ENCODE measurements at places on chromosomes 3 and 15.
A peak's percentile ranks its signal among the peaks of the same experiment; 100 is the strongest.

DNA sequence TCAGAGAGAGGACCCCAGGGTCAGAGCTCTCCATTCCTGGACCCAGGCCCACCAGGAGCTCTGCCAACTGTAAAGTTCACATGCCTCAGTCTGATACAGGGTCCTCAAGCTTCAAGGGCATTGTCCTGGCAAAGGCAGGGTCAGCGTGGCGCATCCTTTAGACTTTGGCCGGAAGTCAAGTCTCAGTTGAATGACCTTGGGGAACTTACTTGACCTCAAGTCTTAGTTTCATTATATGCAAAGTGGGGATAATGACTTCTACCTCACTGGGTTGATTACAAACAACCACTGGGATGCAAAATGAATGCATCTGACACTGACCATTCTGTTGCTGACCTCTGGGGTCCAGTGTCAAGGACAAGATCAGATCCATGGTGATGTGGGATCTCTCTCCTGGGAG, 70.6 kb upstream of the CTSH start:
- DNase-seq: no peak

DNA sequence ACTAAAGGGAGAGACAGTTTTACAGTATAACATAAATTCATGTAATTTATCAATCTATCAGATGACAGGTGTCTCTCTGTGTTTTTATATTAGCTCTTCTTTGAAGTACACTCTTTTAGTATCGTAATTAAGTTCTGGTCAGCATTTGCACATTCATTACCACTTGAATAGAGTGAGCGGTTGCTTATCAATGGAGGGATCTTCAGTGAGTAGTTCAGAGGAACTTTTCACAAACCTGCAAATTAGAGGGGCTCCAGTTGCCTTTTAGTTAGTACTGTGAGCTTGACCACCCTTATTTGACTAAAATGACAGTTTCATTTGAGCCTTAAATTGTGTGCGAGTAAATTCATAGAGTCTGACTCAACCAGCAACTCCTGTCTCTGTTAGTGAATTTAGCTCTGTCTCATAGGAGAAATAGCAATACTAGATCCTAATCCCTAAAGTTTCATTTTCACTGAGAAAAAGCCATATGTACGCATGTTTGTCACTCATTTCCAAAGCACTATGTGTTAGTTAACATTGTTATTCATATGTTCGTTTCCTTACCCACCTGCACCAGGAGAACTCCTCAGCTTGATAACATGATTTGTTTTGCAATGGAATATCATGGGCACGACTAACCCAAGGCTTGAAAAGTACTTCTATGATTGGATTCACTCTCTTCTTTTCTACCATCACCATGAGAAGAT, 57.5 kb upstream of the ZBED2 start:
- no peak for DNase-seq

DNA sequence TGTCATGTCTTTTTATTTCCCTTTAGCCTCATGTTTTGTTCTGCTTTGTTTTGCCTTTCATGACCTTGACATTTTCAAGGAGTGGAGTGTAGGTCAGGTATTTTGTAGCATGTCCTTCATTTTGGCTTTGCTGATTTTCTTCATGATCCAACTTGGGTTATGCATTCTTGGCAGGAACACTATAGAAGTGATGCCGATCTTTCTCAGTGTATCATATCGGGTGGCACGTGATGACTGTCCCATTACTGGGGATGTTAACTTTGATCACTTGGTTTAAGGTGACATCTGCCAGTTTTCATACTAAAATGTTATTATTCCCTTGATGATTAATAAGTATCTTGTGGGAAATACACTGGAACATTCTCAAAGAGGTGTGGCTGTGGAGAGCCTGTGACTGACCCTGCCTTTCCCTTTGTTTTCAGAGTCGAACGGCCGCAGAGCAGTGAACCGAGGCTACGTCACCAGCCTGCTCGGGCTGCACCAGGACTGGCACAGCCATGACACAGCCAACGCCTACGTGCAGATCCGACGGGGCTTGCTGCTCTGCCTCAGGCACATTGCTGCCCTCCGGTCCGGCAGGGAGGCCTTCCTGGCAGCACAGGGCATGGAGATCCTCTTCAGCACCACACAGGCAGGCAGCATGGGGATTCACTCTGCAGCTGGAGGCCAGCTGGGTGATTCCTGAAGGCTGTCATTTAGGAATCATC, 167.7 kb downstream of the AGBL1 start:
- DNase-seq: no peak

DNA sequence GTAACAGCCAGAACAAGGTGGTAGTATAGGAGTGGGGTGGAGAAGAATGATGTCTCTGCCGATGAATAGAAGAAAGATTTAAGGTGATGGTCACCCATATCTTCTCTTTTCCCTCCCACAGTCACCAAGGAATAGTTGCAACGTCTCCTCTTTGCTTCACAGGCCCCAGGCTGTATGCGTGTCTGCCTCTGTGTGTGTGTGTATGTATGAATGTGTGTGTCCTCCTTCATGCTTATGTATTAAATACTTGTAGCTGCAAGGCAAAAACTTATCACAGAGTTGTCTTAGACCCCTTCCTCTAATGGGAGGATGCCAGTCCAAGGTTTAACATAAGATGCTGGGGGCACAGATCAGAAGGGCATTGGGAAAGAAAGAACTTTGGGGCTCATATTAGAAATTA, 19.1 kb upstream of the BNC1 start:
- DNase-seq: no peak

GRCh38 chr3:71414189-71414927, 169.2 kb downstream of the FOXP1 start:
- DNase-seq: no peak

GRCh38 chr15:75809986-75810750, 33.1 kb upstream of the UBE2Q2 start:
- DNase-seq: no peak

GRCh38 chr3:98793971-98794370, 30.8 kb downstream of the ST3GAL6 start:
- DNase-seq: no peak

GRCh38 chr15:40927873-40928806, 1.0 kb upstream of the DLL4 start:
- no peak for DNase-seq

GRCh38 chr15:58017869-58018268, 47.6 kb downstream of the ALDH1A2 start:
- no peak for DNase-seq

DNA sequence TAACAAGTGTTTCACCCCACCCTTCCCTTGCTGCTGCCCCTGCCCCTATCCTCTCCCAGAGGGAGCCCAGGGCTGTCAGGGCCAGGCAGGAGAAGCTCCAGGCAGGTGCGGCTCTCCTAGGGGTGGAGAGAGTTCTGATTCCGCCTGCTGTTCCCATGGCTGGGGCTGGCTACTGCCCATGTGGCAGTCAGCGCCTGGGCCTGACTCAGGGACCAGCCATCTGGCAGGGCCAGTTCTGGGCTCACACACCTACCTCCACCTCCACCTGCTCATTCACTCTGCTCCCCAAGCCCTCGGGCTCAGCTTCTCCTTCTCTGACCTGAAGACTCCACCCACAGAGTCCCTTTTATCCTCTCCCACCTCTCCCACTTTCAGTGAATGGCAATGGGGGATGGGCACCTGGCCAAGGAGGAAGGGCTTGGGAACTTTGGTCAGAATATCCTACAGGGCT, 23.4 kb downstream of the AMOTL2 start:
- no peak for DNase-seq

- DNase-seq: no peak
Observed at GRCh38 chr3:141243271-141243707, 11.7 kb downstream of the PXYLP1 start.

GRCh38 chr3:42710323-42711021, 7.9 kb upstream of the HHATL start:
- DNase-seq: no peak

- no peak for DNase-seq
Observed at GRCh38 chr3:50600141-50600753, 11.3 kb downstream of the CISH start.

DNA sequence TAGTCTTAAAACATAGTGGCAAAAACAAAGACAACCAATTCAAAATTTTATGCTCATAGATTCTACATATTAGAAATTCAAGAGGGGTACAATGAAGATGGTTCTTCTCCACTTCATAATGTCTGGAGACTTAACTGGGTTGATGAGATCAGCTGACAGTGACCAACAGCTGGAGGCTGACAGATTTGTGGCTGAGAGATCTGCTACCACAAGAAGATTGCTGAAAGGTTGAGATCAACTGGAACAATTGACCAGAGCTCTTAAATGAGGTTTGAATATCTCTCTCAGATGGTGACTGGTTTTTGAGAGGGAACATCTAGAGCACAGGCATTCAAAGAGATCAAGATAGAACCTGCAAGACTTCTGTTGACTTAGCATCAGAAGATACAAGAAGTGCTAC, 254.1 kb upstream of the ARPP21 start:
- DNase-seq: no peak

- no peak for DNase-seq
Observed at GRCh38 chr15:77836906-77837648, 204.4 kb upstream of the LINGO1 start.

DNA sequence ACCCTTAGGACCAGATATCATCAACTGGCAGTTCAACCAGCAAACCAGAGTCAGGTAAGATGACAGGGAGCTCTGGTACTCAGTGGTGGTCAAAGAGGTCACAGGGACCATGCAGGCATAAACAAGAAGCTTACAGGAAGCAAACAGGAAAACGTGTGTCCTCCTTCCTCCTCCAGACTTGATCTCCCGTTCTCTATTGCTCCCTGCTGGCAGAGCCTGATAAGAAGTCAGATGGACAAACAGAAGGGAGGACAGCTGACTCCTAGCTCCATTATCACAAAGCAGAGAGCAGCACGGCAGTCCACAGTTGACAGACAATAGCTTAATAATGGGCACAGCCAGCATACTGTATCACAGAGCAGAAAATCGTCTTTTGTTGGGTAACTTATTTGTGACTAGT, 156.5 kb upstream of the SLC2A2 start:
- DNase-seq: no peak

DNA sequence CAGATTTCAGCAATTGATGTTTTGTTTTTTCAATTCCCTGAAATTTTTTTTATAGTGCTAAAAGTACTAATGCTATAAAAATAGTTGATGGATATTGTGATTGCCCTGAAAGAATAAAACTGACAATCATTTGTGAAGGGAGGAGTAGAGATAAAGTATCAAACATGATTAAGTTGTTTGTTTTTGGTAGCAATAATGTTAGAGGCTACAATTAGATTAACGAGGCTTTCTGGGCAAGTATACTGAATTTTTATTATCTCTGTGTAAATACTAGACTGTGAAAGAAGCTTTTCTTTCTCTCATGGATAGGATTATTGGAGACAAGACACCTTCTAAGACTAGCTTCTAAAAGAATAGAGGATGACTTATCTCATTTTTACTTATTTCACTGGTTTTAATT, 15.6 kb downstream of the NR1D2 start:
- DNase-seq: no peak

DNA sequence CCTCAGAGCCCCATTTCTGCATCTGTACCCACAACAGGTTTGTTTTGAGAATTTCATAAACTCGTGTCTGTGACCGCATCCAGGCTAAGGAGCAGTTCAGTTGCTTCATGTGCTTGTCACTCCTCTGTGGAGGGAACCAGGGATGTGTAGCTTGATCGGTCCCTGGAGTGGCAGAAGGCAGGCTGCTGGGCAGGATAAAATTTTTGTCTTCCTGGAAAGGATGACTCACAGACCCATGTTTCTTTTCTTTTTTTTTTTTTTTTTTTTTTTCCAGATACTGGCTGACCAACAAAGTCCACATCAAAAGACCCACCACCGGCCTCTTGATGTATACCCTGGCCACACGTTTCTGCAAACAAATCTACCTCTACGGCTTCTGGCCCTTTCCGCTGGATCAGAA, 70.1 kb downstream of the ST8SIA2 start:
- no peak for DNase-seq

DNA sequence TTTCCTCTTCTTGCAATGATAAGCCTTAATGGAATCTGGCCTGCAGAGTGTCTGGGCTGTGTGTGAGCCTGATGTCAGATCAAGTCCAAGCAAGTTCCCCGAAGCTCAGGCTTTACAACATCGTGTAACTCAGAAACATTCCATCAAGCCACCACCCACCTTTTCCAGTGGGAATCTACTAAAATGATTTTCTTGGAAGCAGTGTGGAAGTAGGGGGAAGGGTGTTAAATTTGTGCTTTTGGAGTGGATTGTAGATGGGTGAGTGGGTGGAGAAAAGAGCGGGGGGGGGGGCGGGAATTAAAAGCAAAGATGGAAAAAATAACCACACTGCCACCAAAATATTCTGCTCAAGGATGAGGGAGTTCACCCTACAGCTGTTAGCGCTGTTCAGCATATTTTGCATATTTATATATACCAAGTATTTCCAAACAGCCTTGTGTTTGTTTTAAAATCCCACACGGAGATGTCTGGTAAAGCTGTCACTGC, 53.6 kb downstream of the VGLL3 start:
- peak; percentile 6 for DNase-seq

DNA sequence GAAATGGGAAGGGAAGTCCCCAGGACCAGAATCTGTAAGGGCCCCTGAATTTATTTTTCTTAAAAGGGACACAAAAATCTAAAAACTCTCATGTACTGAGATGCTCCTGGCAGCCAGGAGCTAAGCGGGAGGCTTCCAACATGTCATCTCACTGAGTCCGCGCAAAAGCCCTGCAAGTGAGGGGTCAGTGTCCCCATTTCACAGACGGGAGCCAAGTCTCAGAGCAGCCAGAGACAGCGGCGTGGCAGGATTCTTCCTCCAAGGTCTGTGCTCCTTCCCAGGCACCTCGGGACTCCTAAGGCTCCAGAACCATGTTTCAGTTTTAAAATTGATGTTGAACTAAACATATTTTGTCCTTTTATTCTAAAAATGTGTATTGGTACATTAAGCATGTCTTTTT, 114.8 kb downstream of the ADCY5 start:
- no peak for DNase-seq

DNA sequence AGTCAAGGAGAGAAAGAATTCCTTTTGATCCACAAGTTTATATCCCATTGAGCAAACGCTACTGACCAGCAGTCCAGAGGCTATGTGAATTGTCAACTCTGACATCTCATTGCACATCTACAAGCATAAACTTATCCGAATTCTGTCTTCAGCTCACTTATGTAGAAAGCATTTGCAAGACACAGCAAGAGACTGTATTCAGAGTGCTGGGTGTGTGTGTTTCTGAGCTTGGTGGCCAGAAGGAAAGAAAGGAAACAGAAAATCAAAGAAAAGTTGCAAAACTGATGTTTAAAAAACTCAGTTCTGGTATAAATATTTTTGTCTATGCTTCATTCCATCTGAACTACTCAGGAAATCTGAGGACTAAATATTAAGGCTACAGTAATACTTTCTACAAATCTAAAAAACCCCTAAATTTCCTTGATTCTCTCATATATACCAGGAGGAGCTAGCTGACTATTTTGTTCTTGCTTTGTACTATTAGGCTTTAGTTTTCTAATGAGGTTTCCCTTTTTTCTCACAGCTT, 45.5 kb downstream of the LSAMP start:
- DNase-seq: no peak

- DNase-seq: no peak
Observed at GRCh38 chr15:41790756-41791546, 16.7 kb downstream of the MAPKBP1 start.

- no peak for DNase-seq
Observed at GRCh38 chr3:66394019-66394752, 106.6 kb downstream of the LRIG1 start.

All from right lung (tissue), 10 donors.